ENCODE measurements at places on chromosomes 2 and 18.

DNA sequence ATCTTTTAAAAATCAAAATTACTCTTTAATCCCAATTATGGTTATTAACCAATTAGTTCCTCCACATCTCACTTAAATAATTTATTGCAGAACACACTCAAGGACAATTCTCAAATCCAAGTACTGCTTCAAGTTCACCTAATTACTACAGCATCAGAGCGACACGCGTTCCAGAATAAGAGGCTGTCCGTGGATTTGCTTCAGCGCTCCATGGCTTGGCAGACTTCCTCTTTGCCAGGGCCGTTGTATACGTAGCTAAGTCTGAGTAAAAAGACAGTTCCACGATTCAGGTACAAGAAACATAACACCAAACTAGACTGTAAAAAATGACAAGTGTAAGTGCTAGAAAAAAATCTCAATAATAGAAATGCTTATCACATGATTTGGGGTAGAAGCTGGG, 153.2 kb upstream of the MYT1L start:
- no peak for DNase-seq

GRCh38 chr2:47888581-47889280, 17.6 kb downstream of the FBXO11 start:
- no peak for DNase-seq

- DNase-seq, result no peak
Measured at GRCh38 chr18:36643061-36643460, 185.7 kb downstream of the TPGS2 start.

GRCh38 chr2:63614448-63614968, 25.7 kb downstream of the MDH1 start:
- no peak for DNase-seq

DNA sequence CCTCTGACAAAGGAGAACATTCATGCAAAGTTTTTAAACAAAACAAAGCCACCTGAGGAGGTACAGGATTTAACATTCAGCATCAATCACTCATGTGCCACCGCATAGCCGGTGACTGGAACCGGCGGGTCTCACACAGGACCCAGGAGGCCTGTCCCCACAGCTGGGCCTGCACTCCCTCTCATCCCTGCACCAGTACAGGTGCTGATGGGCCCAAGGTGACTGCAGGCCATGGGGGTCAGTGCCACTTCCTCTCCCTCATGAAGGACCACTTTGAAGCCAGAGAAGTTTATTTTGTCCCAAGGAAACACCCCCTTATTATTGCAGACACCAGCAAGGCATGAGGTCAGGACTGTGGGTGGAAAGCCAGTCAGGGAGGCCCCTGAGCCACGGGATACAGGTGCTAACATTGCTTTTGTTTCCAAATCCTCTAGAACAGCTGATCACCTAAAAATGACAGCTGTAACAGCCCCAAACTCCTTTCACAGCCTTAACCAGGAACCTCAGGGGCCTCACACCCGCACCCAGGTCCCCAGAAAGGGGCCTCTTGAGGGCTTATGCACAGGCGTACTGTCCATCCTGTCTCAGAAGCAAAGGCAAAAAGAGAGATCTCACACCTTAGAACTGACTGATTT, 14.0 kb downstream of the PARD6G start:
- no peak for DNase-seq

DNA sequence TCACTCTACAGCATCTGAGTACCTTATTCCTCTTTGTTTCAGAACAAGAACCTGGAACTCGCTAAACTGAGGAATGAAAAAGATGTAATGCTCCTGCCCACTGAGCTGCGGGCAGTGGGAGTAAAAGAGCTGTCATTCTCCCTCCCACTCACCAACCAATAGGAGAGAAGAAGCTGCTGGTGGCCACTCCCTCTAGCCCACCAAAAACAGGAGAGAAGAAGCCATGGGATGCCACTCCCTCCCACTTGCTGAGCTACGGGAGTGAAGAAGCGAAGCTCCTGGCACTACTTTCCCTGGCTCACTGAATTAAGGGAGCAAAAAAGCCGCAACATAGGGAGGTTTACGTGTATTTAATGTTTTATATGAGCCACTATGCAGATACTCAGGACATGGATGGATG, 53.7 kb downstream of the RIT2 start:
- no peak for DNase-seq

- no peak for DNase-seq
Measured at GRCh38 chr2:10680957-10681356, 8.8 kb downstream of the NOL10 start.
